ENCODE measurements at places on chromosomes 12 and 14.

- no peak for DNase-seq
Observed at GRCh38 chr12:63917477-63917862, 73.0 kb downstream of the SRGAP1 start.

DNA sequence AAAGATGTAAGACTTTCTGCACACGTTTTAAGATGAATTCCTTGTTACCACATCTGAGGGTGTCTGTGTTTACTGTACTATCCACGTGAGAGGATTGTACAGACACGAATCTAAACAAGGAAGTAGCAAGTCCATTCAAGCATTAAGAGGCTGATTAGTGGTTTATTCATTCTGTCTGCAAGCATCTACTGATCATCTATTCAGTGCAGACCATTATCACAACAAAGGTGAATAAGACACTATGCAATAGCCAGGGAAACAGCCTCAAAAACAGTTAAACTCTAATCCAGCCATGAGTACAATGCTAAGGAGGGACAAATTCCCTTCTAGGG is 111.6 kb upstream of the PZP start:
- no peak for DNase-seq

DNA sequence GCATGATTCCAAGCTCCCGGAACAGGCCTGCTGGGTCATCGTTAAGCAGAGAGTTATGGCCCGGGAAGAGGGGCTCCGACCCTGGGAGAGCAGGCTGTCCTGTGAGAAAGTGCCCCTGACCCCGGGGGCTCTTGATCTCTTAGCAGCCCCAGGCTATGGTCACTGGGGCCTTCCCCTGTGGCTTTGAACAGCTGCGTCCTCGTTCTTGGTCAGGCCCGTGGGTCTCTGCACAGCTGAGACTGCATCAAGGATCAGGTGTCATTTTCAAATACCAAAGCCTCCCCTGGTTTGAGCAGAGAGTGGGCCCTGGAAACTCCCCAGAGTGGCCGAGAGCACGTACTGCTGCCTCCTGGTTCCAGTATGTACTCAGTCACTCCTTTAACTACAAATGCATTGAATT is 114.8 kb downstream of the ESRRB start:
- no peak for DNase-seq

DNA sequence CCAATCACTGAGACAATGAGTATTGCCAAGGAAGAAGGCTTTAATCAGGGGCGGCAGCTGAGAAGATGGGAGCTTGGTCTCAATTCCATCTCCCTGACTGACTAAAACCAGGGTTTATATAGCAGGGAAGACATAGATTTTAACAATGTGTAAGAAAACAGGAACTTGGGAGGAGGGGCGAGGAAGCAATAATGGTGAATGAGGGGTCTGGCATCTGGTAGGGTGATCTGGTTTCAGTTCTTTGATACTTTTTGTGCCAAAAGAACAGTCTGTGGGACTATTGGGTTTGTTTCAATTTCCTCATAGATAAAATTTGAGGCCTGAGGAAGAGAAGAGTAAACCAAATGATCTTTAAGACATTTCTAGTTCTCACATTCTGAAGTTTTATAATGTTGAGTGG is 49.2 kb downstream of the FUT8 start:
- DNase-seq: no peak

GRCh38 chr12:108468196-108468968 is 46.7 kb upstream of the FICD start:
- no peak for DNase-seq

DNA sequence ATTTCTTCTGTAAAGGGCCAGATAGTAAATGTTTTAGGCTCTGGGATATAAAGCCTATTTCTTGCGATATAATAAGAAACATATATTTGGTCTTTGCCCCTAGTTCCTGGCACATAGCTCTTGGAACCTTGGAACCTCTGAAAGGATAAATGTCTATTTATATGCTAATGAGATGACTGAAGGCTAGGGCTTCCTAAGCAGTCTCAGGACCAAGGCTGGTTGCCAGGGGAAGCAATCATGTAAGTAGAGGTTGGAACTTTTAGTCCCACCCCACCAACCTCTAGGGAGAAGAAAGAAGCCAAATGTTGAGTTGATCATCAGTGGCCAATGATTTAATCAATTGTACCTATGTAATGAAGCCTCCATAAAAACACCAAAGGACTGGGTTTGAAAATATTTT is 26.6 kb upstream of the NFYB start:
- DNase-seq: no peak

DNA sequence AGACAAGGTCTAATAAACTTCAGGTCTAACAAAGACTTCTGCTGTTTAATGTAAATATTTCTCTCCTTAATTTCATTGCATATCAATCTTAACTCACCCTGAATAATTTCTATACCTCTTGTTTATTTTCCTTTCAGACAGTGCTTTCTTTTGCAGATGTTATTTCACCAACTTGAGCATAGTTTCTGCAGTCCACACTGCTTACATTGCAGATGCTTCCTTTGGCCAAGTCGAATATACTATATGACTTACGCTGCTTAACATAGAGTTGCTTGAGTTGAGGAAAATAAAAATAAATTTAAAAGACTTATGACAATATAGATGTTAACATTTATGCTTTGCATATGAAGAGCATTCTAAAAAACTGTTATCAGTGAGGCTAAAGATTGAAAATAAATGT is 217.7 kb downstream of the PTPRO start:
- DNase-seq: no peak

- DNase-seq: no peak
Observed at GRCh38 chr14:37595809-37596621, 586 bp downstream of the TTC6 start.

GRCh38 chr14:102201776-102202175 is 62.1 kb downstream of the WDR20 start:
- DNase-seq: no peak

- peak; percentile 38 for DNase-seq
Observed at GRCh38 chr14:72457641-72458040, 436.3 kb downstream of the DPF3 start.

DNA sequence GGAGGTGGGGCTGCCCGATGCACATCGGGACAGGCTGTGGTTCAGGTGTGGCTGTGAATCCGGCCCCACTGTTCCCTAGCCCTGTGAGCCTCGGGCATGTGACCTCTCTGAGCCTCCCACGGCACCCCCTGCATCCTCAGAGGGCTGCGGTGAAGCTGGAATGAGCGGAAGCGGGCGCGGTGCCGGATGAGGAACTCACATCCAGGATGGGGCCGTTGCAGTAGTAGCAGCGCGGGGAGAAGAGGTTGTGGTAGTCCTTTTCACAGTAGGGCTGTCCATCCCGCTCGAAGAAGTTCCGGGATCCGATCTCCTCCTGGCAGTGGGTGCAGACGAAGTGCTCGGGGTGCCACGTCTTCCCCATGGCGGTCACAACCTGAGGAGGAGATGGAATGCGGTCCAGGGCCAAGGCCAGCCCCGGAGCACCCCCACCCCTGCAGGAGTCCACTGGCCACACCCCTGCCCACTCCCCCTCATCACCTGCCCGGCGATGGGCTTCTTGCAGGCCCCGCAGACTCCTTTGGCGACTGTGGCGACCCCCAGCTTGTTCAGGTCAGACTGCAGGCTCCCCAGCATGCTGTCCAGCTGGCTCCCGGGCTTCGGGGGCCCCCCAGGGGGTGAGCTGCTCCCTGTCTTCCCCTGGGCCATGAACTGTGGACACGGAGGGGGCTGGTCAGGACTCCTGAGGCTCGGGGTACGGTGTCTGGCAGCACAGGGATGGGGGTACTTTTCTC is 13.9 kb upstream of the RPLP0 start:
- DNase-seq: no peak

GRCh38 chr14:74596741-74597450 is 15.1 kb downstream of the LTBP2 start:
- no peak for DNase-seq

DNA sequence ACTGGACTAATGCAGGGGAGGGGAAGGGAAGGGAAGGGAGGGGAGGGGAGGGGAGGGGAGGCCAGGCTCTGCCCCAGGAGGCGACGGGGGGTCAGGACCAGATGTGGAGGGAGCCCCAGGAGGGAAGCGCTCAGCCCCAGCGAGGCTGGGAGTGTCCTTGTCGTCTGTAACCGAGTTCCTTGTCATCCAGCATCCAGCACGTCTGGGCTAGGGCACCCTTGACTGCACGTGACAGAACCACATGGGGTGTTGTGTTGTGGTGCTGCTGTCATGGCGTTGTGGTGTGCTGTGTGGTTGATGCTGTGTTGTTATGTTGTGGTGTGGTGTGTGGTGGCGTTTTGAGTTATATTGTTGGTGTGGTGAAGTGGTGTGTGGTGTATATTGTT is 28.4 kb upstream of the SFSWAP start:
- DNase-seq: no peak
